ENCODE measurements at places on chromosomes 1 and 21.

- no peak for DNase-seq
These were observed 90.1 kb upstream of the IRF2BP2 start for GRCh38 chr1:234699795-234700665.

- DNase-seq: no peak
These were observed 3.8 kb upstream of the DMBX1 start for GRCh38 chr1:46485564-46486431.

DNA sequence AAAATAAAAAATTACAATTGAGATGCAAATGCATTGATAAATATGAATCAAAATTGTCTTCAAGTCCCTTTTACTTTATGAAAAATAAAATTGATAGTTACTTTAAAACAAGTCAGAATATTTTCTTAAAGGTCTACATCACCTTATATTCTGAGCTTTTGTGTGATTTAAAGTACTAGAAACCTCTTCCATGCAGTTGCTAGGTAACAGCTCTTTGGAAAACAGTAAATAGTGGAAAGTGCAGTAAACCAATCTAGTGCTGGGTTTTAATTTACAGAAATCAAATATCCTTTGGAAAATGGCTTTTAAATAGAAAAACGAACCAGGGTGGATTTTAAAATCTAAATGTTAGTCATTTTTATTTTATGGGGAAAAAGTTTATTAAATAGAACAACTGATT is 227.9 kb downstream of the KCNT2 start:
- no peak for DNase-seq

GRCh38 chr1:6683434-6683833 is 18.2 kb downstream of the DNAJC11 start:
- DNase-seq: no peak

DNA sequence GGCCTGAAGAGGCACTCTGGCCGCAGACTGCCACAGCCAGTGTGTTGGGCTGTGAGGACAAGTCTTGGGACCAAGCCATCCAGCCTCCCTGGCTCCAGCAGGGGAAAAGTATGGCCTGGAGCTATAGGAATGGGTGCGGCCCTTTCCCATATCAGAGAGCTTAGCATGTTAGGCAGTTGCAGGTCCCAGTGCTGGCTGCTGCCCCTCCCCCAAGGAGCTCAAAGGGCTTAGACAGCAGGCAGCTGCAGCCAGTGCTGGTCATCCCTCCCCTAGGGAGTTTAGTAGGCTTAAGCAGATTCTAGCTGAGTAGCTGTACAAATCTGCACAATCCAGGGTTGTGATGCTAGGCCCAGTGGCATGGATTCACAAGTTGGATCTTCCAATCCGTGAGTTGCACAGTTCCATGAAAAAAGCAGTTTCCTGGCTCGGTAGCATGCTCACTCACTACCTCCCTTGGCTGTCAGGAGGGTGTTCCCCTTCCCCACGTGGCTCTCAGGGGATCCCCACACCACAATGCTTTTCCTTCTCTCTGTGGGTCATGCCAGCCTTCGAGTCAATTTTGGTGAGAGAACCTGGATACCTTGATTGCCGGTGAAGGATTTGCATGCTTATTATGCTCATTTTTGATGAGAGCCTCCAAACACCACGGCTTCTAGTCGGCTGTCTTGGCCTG is 1490.8 kb downstream of the BRINP3 start:
- DNase-seq: no peak

DNA sequence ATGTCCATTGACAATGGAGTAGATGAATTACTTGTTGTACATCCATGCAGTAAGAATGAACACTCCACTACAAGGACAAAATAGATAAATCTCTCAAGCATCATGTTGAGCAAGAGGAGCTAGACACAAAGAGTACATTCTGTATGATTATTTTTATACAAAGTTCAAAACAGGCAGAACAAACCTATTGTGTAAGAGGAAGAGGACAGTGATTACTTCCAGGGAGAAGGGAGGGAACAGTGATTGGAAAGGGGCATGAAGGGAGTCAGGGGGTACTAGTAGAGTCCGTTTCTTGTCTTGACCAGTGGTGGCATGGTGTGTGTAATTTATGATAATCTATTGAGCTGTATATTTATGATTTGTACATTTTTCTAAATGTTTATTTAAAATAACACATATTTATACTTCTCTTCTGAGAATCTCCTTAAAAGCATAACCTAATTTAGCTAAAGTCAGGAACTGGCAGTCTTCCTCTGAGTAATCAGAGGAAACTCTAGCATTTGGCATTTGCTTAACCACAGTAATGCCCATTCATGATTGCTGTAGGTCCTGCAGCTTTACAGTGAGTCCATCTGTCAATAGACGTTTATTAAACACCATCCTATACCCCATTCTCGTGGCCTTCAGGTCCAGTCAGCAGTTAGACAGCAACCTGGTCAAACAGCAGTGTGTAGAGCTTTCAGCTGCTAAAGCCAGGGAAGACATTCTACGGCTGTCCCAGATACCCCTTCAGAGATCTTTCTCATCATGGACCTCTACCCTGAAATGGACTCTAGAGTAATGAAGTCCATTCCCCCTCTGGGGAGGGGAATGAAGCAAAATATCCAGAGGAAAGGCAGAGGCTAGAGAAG is 114.1 kb upstream of the GALNT2 start:
- no peak for DNase-seq

DNA sequence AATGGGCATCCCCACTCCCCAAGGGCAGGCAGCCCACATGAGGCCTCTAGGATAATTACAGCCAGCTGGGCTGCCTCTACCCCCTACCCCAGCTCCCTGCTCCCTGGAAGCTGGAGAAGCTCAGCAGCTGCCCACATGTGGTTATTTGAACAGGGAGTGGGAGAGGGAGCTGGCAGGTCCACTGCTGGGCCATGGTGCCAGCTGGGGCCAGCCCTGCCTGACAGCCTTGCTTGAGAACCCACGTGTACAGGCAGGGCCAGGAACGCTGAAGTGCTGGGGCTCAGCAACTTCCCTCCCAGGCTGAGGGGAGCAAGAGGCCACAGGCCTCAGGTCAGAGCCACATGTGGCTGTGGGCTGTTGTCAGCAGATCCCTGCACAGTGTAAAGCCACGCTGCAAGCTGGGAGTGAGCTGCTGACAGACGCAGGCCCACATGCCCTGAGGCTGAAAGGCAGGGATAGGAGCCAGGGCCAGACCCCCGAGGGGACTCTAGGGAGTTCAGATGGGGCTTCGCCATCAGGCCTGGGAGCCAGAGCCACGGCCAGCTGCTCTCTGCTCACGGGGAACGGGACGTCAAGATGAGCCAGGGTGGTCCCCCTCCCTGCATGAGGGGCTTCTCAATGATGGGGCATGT is 129.0 kb downstream of the SYF2 start:
- DNase-seq: no peak

GRCh38 chr1:184028854-184029623 is 8.5 kb downstream of the COLGALT2 start:
- DNase-seq: no peak

DNA sequence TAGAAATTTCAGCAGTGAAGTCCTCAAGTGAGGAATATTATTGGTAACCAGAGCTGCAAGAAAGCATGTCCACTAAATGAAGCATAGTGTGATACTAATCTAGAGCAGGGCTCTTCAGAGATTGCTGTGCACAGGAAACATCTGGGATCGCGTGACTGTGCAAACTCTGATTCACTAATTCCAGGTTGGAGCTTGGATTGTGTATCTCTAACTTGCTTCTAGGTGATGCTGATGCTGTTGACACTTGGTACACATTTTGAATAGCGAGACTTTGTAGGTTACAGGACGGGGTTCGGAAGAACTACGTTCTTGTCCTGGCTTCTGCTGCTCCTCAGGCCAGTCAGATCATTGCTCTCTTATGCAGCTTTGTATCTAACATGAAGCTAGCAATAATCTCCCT is 66.5 kb downstream of the PRRX1 start:
- DNase-seq: peak; percentile 51

Data from fibroblast of skin of left biceps (primary cell).